ENCODE measurements at places on chromosomes 11 and 22.
A peak's percentile ranks its signal among the peaks of the same experiment; 100 is the strongest.

- DNase-seq = no peak
Measured at GRCh38 chr22:43004362-43005035, 10.4 kb downstream of the PACSIN2 start.

DNA sequence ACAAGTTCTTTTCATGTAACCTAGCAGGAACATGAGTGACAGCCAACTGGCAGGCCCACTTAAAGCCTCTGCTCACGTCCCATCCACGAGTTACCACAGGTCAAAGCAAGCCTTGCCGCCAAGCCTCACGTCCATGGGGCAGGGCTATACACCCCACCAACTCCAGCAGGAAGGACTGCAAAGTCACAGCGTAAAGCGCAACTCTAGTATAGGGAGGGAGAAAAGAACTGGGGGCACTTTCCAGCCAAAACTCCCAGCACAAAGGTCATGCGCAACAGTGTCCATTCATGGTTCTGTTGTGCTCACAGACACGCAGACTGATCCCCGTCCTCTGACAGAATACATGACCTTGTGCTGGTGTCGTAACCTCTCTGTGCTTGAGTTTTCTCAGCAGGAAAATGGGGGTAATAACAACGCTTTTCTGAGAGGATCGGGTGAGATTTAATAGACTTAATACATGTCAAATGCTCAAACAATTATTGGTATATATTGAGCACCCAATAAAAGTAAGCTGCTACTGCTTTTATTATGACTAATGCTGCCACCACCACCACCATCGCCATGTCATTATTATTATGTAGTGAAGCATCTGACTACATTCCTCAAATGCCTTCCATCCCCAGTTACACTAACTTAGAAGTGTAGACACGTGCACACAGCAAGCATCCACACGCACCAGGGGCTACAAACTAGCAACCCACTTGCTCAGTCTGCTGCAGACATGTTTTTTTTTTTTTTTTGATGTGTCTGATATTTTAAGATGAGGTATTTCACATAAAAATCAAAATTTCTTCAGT lies 104.4 kb upstream of the PARVA start:
- DNase-seq = no peak

GRCh38 chr22:45281010-45281409 lies 3.7 kb upstream of the UPK3A start:
- DNase-seq = no peak

GRCh38 chr11:5473921-5474320 lies 14.6 kb upstream of the OR52D1 start:
- DNase-seq = no peak

- DNase-seq = peak; percentile 30
Measured at GRCh38 chr11:47399860-47400767, 8.3 kb upstream of the SLC39A13 start.

DNA sequence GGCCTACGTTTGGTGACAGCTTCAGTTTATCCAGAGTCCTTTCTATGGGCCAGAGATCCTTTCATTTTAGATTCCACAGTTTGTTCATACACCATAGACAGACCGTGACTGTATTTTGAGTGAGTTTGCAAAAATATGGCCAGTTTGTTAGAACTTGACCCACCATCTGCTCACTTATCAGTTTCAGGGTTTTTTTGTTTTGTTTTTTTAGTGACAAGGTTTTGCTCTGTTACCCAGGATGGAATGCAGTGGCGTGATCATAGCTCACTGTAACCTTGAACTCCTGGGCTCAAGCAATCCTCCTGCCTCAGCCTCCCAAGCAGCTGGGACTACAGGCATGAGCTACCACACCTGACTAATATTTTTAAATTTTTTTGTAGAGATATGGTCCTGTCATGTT lies 9.1 kb upstream of the CKAP5 start:
- no peak for DNase-seq

DNA sequence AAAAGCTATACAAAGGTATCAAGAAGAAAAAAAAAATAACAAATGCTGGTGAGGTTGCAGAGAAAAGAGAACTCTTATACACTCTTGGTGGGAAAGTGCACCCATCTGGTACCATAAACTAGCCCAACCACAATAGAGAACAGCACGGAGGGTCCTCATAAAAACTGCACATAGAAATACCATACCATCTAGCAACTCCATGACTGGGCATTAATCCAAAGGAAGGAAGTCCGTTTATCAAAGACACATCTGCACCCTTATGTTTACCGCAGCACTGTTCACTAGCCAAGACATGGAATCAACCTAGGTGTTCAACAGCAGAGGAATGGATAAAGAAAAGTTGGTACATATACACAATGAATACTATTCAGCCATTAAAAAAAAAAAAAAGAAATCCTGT lies 10.8 kb upstream of the CLDN5 start:
- no peak for DNase-seq

- no peak for DNase-seq
Measured at GRCh38 chr11:9876331-9876730, 212.5 kb downstream of the SWAP70 start.

DNA sequence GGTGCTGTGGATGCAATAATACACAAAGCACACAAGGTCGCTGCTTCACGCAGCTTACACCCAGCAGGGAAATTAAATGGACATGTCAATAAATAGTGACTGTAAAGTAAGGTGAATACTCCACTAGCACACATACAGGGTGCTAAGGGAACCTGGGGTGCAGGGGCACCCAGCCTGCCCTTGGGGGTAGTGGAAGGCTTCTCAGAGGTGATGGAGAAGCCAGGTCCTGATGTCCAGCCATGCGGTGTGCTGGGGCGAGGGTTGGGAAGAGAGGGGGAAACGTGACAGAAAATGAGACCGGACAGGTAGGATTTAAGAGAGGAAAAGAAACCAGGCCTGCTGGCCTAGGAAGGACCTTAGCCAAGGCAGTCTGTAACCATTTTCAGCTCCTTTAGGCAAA lies 200.5 kb downstream of the GRIK4 start:
- DNase-seq = no peak

- DNase-seq = no peak
Measured at GRCh38 chr22:20579273-20580120, 72.1 kb downstream of the MED15 start.
